ENCODE measurements at places on chromosomes 12 and 14.

DNA sequence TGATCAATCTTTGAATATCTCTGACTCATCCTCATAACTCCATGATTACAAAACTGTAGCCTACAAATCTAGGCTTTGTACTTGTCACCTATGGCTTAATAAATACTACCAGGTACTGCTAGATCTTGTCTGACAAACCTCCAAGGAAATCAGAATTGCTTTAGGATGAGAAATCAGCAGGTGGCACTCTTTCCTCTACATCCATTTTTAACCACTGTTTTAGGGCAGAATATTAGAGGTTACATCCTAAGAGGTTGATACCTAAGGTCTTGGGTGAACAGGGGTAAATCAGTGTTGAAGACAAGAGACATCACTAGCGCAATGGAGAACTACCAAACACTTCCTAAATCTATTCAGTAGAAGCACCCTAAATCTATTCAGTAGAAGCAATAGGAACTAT is 63.1 kb upstream of the SOX5 start:
- DNase-seq = peak; percentile 30

DNA sequence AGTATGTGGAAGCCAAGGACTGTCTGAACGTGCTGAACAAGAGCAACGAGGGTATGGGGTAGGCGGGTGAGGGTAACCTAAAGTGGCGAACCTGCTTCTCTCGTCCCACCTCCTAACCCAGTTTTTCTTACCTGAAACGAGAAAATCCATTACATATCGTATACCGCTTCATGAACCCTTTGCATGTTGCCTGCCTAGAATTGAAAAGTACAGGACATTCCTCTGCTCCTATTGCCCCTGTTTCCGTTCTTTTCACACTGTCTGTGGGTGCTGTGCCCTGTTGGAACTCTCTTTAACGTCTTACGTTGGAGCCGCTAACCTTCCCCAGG is 513 bp downstream of the PFDN5 start:
- no peak for DNase-seq

DNA sequence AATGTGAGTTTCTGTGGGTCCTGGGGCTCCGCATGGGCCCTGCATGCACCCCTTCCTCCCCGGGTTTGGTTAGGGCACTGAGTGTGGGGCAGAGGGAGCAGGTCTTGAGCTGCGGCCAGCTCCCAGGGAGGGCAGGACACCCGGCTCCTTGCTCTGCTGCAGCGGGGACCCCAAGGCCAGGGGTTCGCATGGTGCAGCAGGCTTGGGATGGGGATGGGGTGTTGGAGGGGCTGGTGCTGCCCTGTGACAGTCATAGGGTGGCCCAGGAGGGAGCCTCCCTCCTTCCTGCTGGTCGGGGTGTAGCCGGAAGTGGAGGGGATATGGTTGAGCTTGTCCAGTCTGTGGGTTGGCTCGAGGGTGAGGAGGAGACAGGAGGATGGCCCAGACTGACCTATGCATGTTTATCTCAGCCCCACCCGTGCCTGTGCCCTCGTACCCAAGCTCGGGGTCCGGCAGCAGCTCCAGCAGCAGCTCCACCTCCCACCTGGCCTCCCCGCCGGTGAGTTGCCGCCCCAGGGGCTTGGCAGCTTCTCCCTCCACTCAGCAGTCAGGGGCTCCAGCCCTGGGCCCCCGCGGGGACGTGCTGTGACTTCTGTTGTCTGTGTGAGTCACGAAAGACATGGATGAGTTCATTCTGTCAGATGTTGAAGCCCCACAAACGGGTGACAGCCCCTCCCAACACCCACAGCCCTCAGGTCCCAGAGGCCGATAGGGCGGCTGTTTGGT is 16.0 kb downstream of the ULK1 start:
- no peak for DNase-seq

DNA sequence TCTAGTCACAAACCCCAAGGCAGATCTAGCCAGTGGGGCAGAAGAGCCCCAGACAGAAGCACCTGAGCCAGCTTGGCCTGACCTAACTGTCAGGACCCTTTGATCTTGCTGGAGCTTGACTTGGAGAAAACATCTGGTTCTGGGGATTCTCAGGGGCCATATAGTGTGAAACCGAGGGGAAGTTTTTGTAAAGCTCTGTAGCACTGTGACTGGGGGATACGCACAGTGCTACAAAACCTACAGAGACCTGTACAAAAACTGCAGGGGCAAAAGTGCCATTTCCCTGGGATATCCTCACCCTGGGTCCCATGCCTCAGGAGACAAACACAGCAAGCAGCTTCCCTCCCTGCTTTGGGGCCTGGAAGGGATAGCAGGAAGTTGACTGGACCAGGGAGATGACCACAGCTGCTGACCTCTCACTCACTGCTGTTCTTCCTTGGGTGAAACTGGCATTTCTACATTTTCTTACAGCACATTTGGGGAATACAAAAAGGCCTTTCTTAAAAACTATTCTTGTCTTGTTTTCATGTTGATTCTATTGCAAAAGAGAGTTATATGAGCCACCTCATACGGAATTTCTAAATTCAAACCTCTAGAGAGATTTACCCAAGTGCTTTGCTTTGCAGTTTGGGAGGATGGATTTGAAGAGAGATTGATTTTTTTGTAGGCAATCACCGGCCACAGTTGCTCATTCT is 140.0 kb downstream of the DAD1 start:
- no peak for DNase-seq

- DNase-seq = no peak
Measured at GRCh38 chr14:59277659-59278058, 89.2 kb downstream of the DAAM1 start.

DNA sequence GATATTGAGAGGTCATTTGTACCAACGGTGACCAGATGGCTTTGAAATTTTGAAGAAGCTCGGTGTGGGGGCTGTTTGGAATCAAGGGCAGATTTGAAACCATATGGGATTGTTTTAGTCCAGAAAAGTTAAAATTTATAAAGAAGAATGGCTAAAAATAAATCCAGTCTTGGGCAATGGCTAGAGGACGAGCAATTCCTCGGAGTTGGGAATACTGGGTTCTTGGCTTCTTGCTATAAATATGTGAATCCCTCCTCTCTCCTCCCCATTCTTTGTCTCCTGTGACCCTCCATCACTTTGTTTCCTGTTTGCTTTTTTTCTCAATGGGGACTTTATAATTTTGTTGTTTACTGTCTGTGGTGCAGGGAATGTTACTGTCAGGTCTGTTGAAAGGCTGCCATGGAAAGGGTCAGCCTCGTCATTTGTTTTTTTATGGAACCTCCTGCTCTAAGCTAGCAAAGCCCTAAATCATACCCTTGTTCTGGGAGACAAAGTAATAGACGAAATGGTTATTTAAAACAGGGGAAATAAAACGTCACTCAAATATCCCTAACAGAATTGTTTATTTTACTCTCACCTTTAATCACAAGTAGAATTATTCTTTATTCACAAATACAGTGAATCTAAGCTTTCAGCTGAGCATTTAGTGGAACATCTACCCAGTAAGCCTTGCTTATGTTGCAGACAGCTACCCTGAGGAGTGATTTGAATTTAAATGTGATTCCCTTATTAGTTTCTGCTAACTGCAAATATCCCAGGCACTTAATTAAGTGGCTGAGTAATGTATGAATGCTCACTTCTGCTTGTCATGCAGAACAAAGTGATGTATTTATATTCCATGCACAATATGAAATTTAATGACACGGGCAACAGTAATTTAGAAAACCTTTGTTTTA is 273.1 kb upstream of the NOVA1 start:
- DNase-seq = no peak
